Stimulated activated CD8-positive, alpha-beta memory T cell treated with anti-CD3 and anti-CD28 coated beads, Interleukin-2, amount 100 ng/mL, for 48 hours (primary cell): ENCODE measurements at places on chromosomes 5 and 9.

- DNase-seq: no peak
Measured at GRCh38 chr5:31664566-31664965, 25.6 kb downstream of the PDZD2 start.

DNA sequence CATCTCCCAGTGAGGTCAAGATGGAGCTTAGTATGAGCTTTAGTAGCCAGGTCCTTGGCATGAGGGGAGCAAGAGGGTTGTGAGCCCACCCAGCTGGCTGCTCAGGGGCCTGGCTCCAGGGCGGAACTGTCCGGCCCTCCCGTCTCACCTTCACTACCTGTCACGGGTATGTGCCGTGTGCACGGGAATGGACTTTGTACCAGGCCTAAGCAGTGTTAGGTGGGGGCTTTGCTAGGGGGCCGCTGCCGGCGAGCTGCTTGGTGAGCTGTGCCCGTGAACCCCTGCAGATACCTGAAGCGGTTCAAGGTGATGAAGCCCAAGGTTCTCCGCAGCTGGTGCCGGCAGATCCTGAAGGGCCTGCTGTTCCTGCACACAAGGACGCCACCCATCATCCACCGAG lies 46.7 kb downstream of the WNK2 start:
- no peak for DNase-seq

- DNase-seq: no peak
Measured at GRCh38 chr5:31052937-31053658, 140.4 kb upstream of the CDH6 start.

DNA sequence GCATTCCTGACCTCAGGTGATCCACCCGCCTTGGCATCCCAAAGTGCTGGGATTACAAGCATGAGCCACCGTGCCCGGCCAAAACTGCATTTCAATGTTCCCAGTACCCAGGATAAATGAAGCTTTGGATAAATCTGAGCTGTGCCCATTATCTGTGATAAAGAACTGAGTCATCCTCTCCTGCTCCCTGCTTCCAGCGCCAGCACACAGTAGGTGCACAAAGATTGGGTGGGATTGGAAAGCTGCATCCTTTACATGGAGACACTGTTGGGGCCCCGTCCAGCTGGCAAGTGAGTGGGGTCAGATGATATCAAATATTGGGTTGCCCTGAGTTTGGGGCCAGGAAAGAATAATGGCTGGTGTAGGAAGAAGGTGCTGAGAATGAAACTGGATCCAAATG lies 17.4 kb downstream of the SH2D3C start:
- no peak for DNase-seq
